ENCODE measurements at places on chromosomes 11 and 22. TPM values are rescaled to one million over a fixed set of nuclear protein-coding genes. Genes with fewer than 3 reads are reported as not detected.

MYRF gene
- total RNA-seq: 80.9 TPM

MUC5AC gene
- total RNA-seq: not detected

LIF gene
- total RNA-seq: 8.2 TPM

- no peak for DNase-seq
Measured at GRCh38 chr11:78635814-78636506, 61.3 kb upstream of the NARS2 start.

- DNase-seq: no peak
Measured at GRCh38 chr22:28430466-28431025, 249.1 kb downstream of the TTC28 start.

DNA sequence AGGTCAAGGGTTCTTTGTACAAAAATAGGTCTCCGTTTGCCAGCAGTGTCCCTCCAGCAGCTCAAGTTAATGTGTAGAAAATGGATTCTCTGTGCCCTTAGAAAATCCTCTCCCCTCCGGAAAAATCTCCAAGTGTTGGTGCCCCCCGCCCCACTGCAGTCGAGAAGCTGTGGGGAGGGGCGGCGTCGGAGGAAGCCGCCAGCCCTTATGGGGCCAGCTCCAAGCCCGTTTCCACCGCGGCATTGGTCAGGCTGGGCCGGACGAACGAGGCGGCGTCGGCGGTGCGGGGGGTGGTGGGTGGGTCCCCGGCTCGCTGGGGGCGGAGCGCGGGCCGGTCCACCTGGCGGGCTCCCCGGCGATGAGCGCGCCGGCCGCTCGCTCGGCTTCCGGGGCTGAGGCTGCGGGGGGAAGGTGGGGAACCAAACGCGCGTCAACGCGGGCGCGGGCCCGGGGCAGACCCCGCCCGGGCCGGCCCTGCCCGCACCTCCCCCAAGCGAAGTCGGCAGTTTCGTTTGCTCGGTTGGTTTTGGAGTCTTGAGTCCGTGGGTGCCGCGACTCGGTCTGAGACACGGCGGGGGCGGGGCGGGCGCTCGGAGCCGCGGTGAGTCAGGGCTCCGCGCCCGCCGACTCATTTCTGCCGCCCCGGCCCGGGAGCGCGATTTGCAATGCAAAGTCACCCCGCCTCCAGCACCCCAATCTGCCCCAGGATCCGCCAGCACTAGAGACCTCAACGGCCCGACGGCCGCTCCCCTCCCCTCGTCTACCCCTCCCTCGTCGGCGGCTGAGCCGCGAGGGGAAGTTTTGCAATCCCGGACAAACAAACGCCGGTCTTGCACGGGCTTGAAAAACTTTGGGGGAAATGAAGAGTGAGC lies 1.4 kb downstream of the ASCL2 start:
- DNase-seq: peak; percentile 60

GRCh38 chr11:27293515-27294417 lies 69.2 kb downstream of the CCDC34 start:
- no peak for DNase-seq

GRCh38 chr11:59271811-59272327 lies 59.1 kb upstream of the MPEG1 start:
- DNase-seq: no peak

DNA sequence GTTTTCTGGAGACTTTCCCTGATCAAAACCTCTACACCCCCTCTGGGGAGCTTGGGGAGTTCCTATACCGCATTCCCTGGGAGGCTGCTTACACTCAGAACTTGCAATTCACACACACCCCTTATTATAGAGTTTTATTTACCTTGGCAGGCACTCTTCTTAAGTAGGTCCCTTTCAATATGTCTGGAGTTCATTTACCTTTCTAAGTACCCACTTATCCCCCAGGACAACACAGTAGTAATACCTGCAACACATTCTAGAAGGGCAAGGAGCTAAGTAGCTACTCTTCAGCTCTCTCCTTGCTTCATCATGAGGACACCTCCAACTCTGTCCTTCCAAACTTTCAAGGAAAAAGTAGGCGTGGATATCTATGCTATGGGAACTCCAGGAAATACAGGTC lies 127.8 kb upstream of the ANO3 start:
- no peak for DNase-seq
